Posterior cingulate gyrus (tissue), 11 donors: ENCODE measurements at places on chromosomes 3 and 15.

DNA sequence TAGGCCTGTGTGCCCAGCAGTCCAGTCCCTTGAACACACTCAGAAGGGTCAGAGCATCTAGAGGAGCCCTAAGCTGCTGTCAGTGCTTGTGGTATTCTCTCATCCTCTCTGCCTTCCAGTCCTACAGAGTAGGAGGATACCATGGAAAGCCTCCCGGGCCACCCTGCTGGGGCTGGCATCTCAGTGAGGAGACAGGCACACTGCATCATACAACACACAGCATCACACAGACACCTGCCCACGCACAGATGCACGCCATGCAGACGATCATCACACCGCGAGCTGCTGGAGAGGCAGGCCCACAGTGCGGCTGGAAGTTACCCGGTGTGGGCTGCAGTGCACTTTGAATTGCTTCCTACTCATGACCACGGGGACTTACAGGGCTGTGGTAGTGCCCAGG lies 15.2 kb downstream of the GABRA5 start:
- peak; percentile 83 for DNase-seq

- no peak for DNase-seq
Measured at GRCh38 chr3:105729667-105730066, 139.1 kb downstream of the CBLB start.

DNA sequence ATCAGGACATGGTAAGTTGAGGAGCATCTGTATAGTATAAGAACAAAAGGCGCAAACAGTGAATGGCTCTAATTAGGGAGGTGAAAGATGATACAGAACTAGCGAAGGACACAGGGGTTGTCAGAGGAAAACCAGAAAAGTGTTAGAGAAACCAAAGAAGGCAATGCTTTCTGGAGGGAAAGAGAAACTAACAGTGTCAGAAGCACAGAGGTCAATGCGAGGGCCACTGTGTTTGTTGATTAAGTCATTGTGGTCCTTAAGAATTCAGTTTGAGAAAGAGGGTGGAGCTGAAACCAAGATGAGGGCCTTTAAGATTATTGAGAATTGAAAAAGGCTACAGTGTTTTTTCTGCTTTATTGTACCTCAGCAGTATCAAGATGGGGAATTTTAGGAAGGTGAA lies 28.8 kb downstream of the ATG7 start:
- DNase-seq, result no peak

DNA sequence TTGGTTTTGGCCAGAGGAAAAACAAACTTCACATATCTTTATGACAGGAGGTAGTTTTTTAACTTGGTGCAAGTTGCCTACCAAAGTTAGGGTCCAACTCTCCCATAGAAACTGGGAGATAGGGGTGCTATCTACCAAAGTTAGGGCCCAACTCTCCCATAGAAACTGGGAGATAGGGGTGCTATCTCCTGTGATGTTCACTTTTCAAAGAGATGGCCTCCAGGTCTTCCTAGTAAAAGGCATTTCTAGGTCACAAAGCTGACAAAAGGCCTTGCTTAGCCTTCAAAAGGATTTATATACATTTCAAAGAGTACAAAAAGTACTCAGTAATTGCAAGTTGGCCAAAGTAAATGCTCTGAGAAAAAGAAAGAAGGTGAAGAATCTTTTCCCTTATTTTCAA lies 27.1 kb downstream of the IL1RAP start:
- DNase-seq, result no peak

- no peak for DNase-seq
Measured at GRCh38 chr3:27680517-27681246, 41.4 kb downstream of the EOMES start.

DNA sequence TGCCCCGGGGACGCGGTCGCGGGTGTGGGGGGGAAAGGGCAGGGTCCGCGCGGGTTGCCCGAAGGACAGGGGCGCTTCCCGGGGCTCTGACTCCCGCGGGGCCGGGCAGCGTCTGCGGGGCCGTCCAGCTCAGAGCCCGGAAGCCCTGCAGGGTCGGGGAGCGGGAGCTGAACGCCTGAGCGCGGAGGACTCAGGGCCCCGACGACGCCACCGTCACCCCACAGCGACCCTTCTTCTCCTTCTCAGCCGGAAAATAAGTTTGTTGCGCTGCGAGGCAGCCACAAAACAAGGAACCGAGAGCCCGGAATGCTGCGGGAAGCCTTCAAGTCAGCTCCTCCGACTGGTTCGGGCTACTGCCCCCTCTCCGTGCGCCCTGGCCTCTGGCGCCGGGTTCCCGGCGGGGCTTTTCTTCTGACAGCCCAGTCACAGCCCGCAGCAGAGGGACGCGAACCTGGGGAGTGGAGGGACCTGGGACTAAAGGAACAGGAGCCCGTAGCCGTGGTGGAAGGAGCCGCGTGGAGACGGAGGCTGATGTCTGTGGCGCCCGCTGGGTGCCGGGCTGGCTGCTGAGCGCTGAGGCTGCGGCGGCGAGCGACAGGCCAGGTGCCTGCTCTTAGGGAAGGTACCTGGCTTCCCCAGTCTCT lies 484 bp downstream of the CNTN4 start:
- DNase-seq, result peak; percentile 42

DNA sequence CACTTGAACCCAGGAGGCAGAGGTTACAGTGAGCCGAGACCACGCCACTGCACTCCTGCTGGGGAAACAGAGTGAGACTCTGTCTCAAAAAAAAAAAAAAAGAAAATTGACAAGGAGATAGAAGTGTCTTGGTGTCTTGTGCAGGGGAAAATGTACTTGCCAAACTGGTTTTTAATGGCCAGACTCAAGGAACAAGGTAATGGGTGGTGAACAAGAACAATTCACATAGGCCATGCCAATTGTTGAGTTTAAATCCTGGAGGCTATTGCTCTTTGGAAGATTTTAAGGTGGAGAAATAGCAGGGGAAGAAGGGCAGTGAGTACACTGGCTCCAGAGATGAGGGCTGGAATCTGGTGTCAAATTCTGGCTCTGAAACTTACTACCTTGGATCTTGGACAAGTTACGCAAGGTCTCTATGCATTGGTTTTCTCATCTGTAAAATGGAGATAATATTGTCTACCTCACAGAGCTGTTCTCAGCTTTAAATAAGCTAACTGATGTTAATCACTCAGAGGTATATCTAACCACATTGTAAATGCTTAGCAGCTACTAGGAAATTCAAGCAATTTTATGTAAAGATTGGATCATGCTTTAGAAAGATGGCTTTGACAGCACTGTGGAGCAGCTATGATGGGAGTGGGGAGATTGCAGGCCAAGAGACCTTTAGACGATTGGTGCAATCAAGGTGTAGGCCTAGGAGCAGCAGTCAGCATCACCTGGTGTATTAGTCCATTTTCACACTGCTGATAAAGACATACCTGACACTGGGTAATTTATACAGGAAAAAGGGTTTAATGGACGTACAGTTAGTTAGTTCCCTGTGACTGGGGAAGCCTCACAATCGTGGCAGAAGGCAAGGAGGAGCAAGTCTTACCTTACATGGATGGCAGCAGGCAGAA lies 78.3 kb downstream of the B3GALNT1 start:
- DNase-seq, result no peak

DNA sequence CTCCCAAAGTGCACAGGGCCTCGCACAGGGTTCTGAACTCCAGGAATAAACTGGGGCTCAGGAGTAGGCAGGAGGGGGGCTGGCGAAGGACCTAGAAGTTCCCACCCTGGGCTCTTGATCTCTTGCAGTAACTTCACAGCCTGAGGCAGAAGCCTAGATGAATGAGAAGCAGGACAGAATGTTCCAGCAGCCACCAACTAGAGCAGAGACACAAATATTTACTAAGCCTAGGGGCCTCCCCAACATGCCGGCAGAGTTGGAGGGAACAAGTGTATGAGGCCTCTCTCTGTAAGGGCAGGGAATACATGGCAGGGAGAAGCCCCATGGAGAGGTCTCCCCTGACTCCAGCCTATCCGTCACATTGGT lies 25.3 kb upstream of the C15orf39 start:
- DNase-seq, result no peak

GRCh38 chr3:117995842-117996437 lies 1038.7 kb downstream of the IGSF11 start:
- DNase-seq, result no peak

GRCh38 chr3:142028243-142028777 lies 121.0 kb downstream of the TFDP2 start:
- no peak for DNase-seq

DNA sequence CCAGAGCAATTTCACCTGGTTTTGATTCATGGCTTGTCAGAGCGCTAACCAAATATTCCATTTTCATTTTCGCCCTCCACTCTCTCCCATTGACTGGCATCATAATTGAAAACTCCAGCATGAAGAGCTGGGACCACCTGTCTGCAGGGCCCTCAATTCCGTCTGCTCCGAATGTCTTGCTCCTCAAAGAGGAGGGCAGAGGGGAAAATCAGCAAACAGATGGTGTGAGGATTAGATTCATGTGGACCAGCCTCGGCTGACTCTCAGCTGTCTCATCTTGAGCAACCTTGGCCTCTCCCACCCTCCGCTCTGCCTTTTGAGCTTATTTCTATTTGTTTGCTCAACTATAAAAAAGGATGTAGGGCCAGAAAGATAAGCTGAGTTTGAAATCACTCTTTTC lies 512.2 kb upstream of the PPP2R3A start:
- no peak for DNase-seq

- DNase-seq, result no peak
Measured at GRCh38 chr3:133871368-133872090, 24.2 kb downstream of the RAB6B start.

- DNase-seq, result no peak
Measured at GRCh38 chr3:25128735-25129134, 299.3 kb upstream of the RARB start.

GRCh38 chr3:134749802-134750553 lies 45.1 kb upstream of the EPHB1 start:
- DNase-seq, result no peak

GRCh38 chr3:179852142-179852905 lies 184.4 kb downstream of the PEX5L start:
- DNase-seq, result no peak

DNA sequence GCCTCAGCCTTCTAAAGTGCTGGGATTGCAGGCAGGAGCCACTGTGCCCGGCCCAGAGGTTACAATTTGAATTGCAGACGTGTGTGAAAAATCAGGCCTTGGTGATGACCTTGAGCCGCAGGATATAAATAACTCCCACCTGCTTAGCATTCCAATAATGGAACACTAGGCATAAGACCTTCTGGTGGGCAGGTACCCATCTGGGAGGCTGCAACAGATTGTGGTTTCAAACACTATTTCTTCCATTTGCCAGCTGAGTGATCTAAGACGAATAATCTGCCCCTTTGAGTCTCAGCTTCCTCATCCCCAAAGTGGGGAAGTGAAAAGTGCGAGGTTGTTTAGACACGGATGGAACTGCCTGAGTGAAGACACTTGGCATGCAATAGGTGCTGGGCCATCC lies 47.7 kb upstream of the HERC1 start:
- DNase-seq, result no peak

GRCh38 chr3:187230011-187230410 lies 32.7 kb downstream of the RTP1 start:
- no peak for DNase-seq

GRCh38 chr3:50806806-50807205 lies 132.1 kb downstream of the DOCK3 start:
- DNase-seq, result no peak

DNA sequence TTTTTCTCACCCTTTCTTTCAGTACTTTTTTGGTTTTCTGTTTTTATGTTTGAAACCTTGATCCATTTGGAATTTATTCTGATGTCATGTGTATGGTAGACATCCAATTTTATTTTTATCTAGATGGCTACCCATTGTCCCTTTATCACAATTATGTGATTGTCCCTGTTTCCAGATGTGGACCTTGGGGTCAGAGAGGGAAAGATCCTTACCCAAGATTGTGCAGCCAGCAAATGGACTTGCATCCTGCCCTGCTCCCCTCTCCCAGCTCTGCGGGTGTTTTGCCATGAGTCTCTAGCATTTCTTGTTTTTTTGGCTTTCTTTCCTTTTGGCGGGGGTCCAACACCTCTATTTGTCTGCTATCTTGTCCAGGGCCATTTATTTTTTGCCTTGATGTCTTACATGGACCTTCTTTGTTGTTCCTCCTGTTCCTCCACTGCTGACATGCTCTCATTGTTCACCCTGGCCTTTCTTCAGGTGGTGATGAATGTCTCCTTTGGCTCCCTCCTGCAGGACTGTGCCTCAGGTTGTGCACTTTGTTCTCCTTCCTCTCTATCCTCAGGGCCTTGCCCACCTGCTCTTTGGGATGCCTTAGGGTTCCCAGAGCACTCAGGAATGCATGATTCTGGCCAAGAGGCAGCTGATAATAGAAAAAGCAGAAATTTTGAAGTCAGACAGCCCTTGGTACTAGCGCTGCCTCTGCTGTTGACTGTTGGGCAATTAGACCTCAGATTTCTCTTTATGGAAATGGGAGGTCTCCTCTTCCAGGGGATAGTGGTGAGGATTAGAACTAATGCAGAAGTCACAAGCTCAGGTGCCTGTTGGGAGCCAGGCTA lies 84.3 kb downstream of the EEFSEC start:
- DNase-seq, result no peak

DNA sequence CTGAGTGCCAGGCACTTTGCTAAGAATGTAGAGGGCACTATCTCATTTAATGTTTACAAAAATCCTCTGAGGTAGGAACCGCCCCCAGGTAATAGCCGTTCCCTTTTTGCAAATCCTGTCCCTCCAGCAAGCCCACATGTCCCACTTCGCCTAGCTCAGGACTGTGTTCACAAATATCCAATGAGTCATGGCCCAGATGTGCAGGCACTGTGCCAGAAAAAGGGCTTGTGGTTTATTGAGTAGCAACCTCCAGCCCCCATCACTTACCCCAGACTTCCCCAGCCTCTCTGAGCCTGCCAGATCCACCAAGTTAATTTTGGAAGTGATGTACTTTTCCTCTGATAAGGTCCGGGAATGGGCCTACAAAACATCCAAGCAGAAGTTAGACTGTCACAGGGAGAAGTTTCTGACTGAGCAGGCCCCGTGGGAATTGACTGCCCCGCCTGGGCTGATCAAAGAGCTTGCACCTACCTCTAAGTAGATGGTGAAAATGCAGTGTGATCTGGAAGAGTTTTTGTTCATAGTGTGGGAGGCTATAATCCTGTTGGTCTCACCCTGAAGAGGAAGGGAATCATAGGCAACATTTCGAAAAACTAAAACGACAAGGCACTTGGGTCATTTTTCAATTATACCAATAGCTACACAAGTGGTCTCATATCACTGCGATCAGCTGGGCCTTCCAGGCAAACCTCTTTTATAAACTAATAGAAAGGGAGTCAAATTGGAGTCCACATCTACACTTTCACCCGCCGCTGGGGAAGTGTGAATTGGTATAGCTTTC lies 15.7 kb downstream of the KIF9 start:
- DNase-seq, result peak; percentile 42

- DNase-seq, result no peak
Measured at GRCh38 chr3:153599685-153600084, 437.7 kb downstream of the RAP2B start.

GRCh38 chr3:27171113-27171512 lies 198.1 kb downstream of the NEK10 start:
- no peak for DNase-seq
